Activated CD8-positive, alpha-beta memory T cell treated with anti-CD3 and anti-CD28 coated beads, Interleukin-2, amount 50 U/mL, for 4 hours (primary cell): ENCODE measurements at places on chromosomes 2 and 18.

DNA sequence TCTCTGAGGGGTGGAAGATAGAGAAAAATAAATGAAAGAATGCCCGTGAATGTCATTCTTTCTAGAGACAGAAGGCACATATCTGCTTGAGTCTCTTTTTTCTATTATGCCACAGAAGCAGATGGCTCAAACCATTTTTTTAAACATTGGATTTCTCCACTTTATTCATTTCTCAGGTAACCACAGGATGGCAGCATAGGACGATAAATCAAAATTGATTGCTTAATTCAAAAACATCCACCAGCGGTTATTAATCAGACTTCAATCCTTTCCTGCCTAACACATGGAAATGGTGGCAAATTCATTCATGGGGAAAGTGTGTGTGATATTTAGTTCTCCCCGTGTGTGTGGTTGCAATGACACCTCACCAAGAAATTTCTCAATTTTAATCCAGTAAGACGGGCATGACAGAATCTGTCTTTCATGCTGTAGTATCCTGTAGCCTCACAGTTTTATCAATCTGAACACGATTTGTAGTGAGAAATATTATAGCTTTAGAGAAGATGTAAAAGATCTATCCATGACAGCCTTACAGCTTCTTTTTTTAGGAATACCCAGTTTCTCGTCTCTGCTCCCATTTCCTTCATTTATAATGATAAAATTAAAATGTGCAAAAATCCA is 72.2 kb downstream of the DSC3 start:
- no peak for DNase-seq

DNA sequence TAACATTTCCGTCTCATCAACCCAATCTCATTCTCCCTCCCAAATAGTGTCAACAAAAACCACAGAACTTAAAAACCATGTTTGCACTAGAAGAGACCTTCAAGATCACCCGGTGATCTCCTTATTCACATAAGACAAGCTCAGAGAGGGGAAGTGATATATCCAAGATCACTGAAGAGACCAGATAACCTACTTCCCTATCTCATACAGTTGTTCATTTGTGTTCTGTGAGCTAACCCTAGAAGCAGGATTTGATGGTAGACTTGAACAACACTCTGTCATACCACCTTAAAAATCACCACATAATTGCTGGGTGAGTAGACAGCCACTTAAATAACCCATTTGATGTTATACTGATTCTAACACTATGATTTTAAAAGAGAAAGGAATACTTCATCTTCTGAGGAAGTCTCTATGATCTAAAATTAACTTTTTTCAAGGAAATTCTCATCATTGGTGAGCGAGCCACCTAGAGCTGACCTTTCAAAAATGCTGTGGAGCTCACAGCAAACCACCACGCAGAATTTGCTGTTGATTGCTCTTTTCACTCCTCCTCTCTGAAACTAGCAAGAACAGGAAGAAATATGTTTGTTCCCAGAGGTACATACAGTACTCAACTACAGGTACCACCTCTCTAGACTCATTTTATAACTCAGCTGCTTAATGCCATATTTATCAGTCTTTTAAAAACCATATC is 15.1 kb downstream of the AAK1 start:
- DNase-seq, result peak; percentile 24

GRCh38 chr2:108533832-108534583 is at the start of gene LIMS1:
LIMS1 (plus strand) TSS chr2:108534470; CDS start chr2:108534563, 93 bp downstream.
- peak; percentile 86 for DNase-seq

GRCh38 chr2:16365366-16365765 is 300.3 kb downstream of the CYRIA start:
- DNase-seq, result no peak

DNA sequence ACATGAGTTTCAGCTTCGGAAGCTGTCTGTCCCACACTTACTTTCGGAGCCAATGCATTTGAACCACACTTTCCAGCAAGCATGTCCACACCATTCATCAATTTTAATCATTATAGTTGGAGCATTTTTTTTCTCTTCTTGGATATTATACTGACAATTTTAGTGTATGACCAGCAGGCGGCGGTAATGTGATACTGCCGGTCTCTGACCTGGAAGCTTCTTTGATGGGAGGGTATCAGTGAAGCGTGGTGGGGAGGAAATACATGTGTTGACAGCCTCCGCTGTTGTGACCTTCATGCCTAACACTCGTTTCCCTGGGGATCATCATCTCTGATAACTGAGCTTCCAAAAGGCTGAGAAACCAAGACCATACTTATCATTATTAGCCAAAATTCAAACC is 231.7 kb downstream of the GBX2 start:
- no peak for DNase-seq

DNA sequence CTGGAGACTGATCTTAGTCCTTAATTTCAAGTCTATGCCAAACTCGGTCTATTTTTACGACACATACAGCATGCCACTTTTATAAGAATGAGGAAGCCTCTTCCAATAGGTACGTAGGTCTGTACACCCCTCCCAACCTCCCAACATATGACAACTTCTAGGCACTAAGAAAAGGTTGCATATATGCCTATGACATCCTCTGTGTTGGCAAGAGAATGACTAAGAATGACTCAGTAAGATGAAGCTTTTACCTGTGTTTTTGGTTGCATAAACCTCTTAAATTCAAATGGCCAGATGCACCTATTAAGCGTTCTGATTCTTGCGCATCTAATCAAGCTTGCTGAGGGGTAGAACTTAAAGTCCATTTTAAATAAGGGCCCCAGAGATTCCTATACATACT is 586.4 kb upstream of the ZEB2 start:
- no peak for DNase-seq

- DNase-seq, result no peak
These were observed 51.1 kb upstream of the ZNF236 start for GRCh38 chr18:76771192-76771799.
